ENCODE measurements at places on chromosomes 1 and 21.

DNA sequence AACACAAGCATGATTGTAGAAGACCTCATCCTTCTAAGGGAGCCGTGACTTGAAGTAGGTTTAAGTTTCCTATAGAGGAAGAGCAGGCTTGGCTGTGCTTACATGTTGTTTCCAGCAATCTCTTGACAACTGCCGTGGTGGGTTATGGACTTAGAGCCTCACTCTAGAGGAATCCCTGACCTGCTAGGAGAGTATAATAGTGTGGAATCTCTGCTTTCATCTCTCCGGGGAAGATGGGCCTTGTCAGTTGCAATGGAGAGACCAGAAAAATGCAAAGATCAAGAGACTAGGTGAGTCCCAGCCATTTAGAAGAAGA, 137.6 kb downstream of the MIS18A start:
- no peak for DNase-seq

DNA sequence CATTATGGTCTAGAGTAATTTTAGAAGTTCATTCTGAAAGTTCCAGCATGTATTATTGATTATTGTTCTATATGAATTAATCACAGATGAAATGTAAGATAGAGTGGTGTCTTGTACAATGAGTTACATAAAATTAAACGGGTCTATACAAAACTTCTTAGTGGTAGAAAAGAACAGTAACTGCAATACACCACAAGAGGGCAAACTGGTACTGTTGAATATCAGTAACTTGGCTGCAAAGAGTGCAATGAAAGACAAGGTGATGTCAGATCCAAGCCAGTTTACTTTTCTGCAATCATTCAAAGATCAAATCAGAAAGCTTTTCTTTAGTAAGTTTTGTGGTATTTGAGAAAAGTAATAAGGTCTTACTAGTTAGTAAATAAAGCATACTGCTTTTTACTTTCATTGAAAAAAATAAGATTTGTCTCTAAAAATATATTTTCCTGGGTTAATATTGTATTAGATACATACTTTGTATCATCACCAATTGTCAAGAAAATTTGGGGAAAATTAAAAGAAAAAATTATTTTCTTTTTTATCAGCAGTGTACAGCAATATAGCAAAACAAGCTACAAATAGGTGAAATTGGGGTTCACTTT, 66.4 kb upstream of the BTG3 start:
- DNase-seq: peak; percentile 59

GRCh38 chr1:246226041-246226440, 281.0 kb downstream of the SMYD3 start:
- DNase-seq: no peak

DNA sequence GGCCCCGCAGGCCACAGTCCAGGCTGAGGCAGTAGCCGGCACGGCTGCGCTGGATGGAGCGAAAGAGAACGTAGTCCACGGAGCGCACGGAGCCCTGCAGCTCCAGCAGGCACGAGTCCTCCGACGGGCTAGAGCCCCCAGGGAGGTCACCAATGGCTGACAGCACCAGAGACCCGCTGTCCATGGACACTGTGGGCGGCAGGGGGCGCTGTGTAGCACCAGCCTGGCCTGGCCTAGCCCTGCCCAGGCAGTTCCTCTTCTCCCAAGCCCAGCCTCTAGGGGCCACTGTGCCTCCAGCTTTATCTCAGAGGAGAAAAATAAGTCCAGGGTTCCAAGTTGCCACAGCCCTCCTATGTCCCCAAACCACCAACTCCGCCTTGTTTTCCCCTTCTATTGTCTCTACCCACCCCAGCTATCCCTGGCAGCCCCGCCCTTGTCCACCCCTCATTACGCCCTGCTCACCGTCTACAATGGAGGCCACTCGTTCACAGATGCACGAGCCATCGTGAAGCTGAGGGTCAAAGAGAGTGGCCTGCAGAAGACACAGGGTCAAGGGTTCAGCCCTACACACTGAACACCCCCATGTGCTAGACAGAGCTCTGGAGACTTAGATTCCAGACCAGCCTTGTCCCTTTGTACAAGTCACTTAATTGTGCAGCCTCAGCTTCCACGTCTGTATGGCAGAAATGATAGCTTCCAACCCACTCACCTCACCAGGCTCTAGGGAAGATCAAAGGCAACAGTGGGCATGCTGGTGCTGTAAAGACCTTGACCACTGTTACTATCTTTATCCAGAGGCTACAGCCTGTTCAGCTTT, 4.4 kb downstream of the ENTREP3 start:
- peak; percentile 86 for DNase-seq

DNA sequence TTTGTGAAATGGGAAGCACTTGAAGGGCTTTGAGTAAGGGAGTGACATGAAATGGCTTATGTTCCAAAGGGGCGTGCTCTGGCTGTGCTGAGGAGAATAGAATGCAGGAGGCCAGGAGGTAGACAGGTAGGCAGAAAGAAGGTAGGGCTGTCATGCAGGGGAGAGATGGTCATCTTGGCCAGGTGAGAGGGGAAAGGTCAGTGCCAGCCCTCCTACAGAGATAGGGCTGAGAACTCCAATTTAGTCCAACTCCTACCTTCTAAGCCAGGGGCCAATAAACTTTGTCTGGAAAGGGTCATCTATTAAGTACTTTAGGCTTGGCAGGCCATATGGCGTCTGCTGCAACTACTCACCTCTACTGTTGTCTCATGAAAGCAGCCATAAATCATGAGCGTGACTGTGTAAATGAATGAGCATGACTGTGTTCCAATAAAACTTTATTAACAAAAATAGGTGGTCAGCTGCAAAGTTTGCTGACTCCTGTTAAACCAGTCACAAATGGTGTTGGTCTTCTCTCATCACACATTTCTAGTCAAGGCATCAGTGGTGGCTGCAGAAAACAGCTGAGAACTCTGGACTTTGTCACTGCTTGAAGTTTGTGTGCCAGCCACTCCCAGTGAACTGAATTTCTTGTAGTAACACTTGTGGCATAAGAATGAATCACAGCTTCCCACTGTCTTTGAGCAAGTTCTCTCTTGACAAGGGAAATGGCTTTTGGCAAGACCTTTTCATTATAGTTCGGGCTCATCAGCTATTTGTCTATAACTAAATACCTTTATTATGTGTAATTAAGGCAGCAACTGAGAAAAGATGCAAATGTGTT, 32.0 kb upstream of the CD2 start:
- no peak for DNase-seq

DNA sequence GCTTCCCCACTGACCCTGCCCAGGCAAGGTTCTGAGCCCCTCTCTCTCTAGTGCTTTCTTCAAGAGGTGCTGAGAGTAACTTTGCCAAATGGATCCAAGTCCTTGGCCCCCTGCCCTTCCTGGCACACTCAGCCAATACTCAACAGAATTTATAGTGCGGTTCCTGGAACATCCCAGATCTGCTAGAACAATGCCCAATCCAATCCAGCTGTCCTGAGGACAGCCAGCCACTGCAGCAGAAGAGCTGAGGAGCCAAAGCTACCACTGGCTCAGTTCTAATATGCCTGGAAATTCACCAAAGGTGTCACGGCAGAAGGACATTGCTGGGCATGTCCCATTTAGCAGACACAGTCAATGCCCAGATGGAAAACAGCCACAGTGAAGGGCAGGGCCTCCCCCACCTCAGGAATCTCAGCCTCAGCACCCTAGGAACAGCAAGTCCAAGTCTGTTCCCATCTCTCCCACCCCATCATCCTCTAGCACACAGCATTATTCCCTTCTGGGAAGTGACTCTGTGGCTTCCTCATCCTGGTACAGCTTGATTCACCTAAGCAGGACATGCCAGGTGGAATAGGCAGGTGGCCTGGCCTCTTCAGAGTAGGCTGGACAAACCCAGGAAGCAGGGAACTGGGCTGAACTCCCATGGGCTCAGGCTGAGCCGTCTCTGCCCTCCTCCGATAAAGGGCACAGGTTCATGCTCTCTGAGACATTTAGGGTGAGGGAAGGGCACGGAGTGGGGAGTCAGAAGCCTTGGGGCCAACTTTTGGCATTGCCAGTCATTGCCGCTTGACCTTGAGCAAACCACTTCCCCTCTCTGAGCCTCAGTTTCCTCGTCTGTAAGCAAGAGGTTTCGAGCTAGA, 24.6 kb downstream of the PMVK start:
- no peak for DNase-seq

- no peak for DNase-seq
Measured at GRCh38 chr1:237232501-237232900, 190.5 kb downstream of the RYR2 start.

- no peak for DNase-seq
Measured at GRCh38 chr1:184403961-184404726, 17.3 kb downstream of the C1orf21 start.

GRCh38 chr1:53766831-53767405, 28.0 kb upstream of the GLIS1 start:
- no peak for DNase-seq

DNA sequence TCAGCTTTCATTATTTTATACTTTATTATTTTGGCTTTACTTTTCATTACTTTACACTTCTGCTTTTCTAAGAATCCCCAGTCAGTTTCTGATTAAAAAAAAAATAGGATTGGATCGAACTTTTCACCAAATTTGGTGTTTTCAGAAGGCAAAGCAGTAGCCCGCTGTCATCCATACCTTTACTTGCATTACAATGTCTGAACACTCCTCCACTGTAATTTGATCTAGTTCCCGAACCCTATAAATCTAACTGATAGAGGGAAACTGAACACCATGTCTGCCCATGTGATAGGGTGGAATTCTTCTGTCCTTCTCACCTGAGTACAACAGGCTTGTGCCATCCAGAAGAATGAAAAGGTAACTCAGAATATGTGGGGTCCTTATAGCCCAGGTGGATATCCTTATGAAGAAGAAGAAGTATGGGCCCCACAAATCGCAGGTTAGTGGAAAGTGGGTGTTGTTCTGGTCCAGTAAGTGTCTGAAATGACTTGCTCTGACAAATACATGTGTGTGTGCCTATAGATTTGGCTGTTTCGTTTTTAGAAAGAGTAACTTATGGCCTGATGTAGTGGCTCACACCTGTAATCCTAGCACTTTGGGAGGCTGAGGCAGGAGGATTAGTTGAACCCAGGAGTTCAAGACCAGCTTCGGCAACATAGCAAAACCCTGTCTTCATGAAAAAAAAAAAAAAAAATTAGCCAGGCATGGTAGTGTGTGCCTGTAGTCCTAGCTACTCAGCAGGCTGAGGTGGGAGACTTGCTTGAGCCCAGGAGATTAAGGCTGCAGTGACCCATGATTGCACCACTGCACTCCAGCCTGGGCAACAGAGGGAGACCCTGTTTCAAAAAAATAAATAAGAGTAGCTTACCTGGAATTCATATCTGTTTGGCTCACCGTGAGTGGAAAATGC, 26.6 kb upstream of the CDC14A start:
- no peak for DNase-seq

DNA sequence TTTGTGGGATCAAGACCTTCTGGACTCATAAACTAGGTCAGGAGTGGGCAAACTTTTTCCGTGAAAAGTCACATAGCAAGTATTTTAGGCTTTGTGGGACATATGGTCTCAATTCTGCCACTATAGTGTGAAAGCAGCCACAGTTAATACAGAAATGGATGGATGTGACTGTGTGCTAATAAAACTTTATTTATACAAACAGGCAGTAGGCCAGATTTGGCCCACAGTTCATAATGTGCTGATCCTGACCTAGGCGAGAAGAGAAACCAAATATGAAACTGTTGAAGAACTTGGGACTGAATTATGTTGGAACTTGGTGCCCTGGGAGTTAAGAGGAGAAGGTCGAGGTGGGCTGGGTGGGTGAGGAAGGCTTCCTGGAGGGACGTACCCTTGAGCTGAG, 17.1 kb downstream of the PADI3 start:
- no peak for DNase-seq

DNA sequence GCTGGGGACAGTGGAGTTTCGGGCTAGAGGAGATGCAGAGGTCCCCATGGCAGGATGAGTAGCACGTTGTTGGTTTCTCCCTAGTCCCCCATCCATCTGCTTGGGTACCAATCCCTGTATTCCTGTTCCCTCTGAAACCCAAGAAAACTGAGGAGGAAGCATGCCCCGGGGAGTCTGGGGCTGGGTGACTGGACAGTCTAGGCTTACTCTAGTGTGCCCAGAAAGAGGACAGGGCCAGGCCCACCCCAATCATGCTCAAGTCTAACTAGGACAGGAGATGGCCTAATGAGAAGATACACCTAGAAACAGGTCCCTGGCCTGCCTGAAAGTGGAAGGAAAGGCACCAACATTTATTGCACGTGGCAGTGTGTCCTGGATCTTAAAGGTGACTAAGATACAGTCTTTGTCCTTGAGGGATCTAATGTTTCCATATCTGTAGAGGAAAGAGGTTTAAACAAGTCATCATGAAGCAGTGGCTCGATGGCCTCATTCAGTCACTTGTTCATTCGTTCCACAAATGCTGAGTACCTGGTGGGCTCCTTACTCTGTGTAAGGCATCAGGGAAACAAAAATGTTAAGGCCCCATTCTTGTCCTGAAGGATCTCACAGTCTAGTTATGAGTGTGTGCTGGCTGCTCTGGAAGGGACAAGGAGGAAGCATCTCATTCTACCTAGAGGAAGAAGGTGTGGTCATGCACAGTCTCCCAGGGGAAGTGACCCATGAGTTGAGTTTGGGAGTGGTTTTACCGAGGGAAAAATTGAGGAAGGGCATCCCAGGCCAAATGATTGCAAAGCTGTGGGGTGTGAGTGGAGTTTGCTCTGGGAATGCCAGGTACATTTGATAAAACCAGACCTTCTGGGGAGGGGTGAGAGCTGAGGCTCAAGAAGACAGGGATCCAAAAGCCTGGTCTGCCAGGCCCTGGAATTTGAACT, 10.0 kb downstream of the CDK18 start:
- no peak for DNase-seq

- DNase-seq: no peak
Measured at GRCh38 chr1:68151690-68152089, 80.6 kb downstream of the WLS start.

DNA sequence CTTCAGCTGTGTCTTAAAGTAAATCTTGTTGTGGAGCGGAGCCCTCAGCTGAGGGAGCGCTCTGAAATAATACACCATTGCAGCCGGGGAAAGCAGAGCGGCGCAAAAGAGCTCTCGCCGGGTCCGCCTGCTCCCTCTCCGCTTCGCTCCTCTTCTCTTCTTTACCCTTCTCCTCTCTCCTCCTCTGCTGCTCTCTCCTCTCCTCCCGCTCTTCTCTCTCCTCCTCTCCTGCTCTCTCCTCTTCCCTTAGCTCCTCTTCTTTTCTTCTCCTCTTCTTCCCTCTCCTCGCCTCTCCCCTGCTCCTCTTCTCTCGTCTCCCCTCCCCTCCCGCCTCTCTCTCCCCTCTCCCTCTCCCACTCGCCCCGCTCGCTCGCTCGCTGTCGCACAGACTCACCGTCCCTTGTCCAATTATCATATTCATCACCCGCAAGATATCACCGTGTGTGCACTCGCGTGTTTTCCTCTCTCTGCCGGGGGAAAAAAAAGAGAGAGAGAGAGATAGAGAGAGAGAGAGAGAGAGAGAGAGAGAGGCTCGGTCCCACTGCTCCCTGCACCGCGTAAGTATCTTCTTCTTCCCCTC, at the start of gene PROX1:
Gene PROX1 (plus strand): TSS at position 47 of the 580 bp plus-strand sequence. CDS start 8,563 bp downstream, outside the sequence.
- DNase-seq: peak; percentile 74
